NCI-H1436 treated with DMSO at 0.1 percent for 48 hours (cell line): ENCODE measurements at places on chromosomes 16 and 17.

- no peak for DNase-seq
These were observed 192.4 kb upstream of the HSBP1 start for GRCh38 chr16:83615141-83615952.

DNA sequence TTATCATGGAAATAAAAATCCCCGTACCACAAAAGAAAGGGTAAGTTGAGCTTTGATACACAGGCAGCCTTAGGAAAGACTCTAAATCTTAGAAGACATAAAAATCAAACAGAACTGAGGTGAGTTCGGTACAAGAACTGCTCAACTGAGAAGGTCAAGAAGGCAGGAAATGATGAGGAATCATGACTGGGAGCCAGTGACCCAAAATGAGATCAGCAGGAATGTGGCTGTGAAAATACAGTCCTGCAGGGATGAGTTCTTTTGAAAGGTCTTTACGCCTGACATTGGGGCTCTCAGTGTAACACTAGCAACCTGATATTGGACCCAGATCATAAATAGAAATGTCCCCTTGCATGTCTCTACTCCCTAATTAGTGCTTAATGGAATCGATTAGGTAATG is 56.3 kb upstream of the CDH11 start:
- no peak for DNase-seq

- DNase-seq: no peak
These were observed 71.5 kb upstream of the PLCG2 start for GRCh38 chr16:81707411-81708265.

- peak; percentile 65 for DNase-seq
These were observed 1.4 kb downstream of the WIPI1 start for GRCh38 chr17:68455901-68456338.
